Caco-2 (cell line): ENCODE measurements at places on chromosomes 12 and 14.
A peak's percentile ranks its signal among the peaks of the same experiment; 100 is the strongest.

- no peak overlapping the region for H3K27ac ChIP-seq
- no peak overlapping the region for H3K4me3 ChIP-seq
- no peak for DNase-seq
- no peaks in the 10 kb centered on the region for H3K4me1 ChIP-seq
These were observed 60.0 kb downstream of the PPP2R5C start for GRCh38 chr14:101821528-101821927.

DNA sequence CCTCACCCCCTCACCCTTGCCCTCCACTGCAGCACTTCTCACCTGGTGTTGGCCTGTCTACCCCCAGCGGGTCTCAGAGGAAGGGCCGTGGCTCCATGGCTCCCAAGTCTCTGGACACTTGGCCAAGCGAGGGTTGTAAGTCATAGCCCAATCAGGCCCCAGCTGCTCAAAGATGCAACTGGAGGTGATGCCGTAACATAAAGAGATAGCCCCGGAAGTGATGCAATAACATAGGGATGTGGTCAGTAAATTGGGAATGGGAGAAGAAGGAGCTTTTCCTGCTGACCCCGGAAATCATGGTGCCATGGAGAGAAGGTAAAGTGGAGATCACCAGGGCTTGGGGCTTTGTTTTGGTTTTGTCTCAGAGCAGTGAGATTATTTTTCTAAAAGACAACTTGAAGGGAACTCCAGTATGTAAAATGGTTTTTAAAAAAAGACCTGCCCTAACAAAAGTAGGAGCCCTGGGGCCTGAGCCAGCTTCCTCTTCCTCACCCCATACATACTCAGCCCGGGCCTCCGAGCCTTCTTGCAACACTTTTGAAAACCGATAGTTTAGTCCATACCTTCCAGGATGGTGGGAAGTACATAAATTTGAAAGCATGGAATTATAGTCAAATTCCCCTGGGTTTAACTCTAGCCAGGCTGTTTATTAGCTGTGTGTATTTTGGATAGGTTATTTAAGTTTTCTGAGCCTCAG lies 212.5 kb downstream of the CRADD start:
- no peak overlapping the region for H3K27ac ChIP-seq
- no peak overlapping the region for H3K4me3 ChIP-seq

DNA sequence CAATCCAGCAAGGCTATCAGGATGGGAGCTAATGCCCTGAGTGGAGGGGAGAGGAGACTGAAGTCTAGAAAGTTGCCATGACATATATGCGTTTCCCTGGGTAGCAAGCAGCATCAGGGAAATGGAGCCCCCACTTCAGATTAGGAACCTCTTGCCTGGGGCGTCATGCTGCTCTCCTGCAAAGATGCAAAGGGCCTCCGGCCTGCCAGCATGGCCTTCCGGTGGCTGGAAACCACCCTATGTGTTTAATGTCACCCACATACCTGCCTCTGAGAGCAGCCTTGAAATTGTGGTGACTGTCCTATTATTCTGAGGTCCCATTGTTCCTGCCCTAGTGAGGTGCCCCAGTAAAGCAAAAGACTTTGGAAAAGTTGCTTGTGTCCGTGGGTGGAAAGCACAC lies 10.0 kb upstream of the IFI27L2 start:
- H3K27ac ChIP-seq = no peak overlapping the region
- no peaks in the 10 kb centered on the region for H3K27me3 ChIP-seq
- DNase-seq = no peak
- no peaks in the 10 kb centered on the region for H3K36me3 ChIP-seq

- no peaks in the 10 kb centered on the region for H3K27me3 ChIP-seq
- no peak overlapping the region for H3K4me3 ChIP-seq
- no peak overlapping the region for H3K27ac ChIP-seq
- H3K4me1 ChIP-seq = no peaks in the 10 kb centered on the region
These were observed 16.1 kb downstream of the SLC35E3 start for GRCh38 chr12:68761901-68762630.

- no peak overlapping the region for H3K4me3 ChIP-seq
- no peak for DNase-seq
- H3K36me3 ChIP-seq = no peaks in the 10 kb centered on the region
- H3K27me3 ChIP-seq = no peaks in the 10 kb centered on the region
These were observed 245.5 kb downstream of the ATP23 start for GRCh38 chr12:58186914-58187313.

DNA sequence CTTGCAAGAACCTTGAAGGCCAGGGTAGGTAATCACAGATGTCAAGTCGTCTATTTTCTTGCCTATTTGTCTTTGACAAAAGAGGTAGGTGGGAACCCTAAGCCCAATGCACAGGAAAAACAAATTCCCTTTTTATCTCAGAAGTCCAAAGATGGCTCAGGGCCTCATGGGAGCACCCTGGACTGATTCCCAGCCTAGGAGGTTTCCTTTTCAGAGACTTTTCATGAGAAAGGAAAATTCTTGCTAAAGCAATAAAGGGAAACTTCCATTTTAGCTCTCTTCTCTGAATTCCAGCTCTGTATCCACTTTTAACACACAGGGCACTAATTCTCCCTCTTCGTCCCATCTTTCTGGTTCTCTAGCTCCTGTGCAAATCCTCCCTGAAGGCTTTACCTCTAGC lies 1.2 kb downstream of the ZNF641 start:
- DNase-seq = no peak
- H3K27ac ChIP-seq = no peak overlapping the region

GRCh38 chr12:105092336-105092735 lies 8.1 kb upstream of the ALDH1L2 start:
- H3K36me3 ChIP-seq = no peaks in the 10 kb centered on the region
- peak; percentile 87 for DNase-seq
- no peaks in the 10 kb centered on the region for H3K27me3 ChIP-seq
- H3K4me1 ChIP-seq = no peaks in the 10 kb centered on the region; the same call in 1 of the 2 replicates

GRCh38 chr12:12338527-12339168 lies 11.4 kb downstream of the MANSC1 start:
- H3K27ac ChIP-seq = no peak overlapping the region
- DNase-seq = no peak
- H3K27me3 ChIP-seq = no peaks in the 10 kb centered on the region
- 0 out of 2 replicates have a peak, but pooled peaks cover 5% of the 10 kb centered on the region for H3K4me1 ChIP-seq
- no peaks in the 10 kb centered on the region for H3K36me3 ChIP-seq

DNA sequence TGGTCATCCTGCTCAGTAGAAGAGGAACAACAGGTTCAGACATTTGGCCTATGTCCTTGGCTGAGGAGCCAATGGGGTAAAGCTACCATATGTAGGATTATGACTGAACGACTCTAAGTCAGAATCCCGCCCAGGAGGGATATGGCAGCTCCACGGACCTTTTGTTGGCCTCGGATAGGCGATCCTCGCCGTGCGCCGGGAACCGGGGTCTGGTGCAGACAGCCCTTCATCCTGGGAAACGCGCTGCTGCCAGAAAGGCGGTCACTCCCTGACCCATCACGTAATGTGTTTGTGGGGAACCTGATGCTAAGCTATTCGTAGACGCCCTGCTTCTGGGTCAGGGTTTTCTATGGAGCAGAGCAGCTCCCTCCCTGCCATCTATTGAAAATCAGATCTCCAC lies 178.9 kb upstream of the ALG10B start:
- no peak for DNase-seq
- no peaks in the 10 kb centered on the region for H3K27me3 ChIP-seq
- no peaks in the 10 kb centered on the region for H3K36me3 ChIP-seq
- H3K27ac ChIP-seq = no peak overlapping the region

DNA sequence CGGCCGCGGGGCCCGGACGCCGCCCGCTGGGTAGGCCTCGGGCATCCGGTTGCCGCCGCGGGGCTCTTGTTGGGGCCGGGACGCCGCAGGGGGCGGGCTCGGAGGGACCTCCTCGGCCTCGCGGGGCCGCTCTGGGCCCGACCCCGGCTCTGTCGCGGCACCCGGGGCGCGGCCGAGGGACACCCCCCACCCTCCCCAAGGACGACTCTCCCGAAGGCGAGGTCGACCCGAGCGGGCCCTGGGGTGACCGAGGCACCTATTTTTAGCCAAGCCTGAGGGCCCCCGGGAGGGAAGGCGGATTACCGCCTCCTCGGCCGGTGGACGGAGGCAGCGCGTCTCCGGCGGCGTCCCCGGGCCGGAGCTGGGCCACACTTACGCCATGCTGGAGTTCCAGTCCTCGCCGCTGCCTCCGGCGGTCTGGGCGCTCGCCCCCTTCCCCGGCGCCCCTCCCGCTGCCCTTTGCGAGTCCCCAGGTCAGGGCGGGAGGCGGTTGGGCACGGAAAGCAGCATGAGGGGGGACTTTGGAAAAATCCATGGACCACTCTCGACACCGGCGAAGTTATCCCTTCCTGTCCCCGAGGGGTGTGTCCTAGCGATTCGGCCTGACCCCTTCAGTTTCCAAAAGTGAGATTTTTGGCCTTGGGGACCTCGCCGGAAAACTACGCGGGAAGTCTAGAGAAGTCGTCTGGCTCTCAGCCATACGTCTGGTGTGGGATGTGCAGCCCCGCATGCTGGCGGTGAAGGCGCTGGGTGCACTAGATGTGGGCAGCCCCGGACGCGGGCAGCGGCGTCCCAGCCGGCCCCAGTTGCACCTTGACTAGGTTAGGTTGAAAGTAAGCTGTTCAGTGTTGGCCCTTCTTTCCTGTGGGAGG lies 699 bp downstream of the KTN1 start:
- peak overlapping the region; percentile 91 for H3K4me3 ChIP-seq
- H3K36me3 ChIP-seq = no peaks in the 10 kb centered on the region
- DNase-seq = peak; percentile 49
- peaks cover 13% of the 10 kb centered on the region for H3K4me1 ChIP-seq

GRCh38 chr12:106910202-106910601 lies 45.5 kb upstream of the TMEM263 start:
- H3K36me3 ChIP-seq = no peaks in the 10 kb centered on the region
- no peak for DNase-seq
- H3K27ac ChIP-seq = no peak overlapping the region
- H3K4me3 ChIP-seq = no peak overlapping the region
- H3K27me3 ChIP-seq = no peaks in the 10 kb centered on the region

- no peaks in the 10 kb centered on the region for H3K36me3 ChIP-seq
- no peak for DNase-seq
- H3K27me3 ChIP-seq = no peaks in the 10 kb centered on the region
- no peaks in the 10 kb centered on the region for H3K4me1 ChIP-seq
These were observed 116.6 kb upstream of the RTL1 start for GRCh38 chr14:101019990-101020710.

GRCh38 chr14:57508756-57509155 lies 15.1 kb upstream of the CCDC198 start:
- no peak overlapping the region for H3K27ac ChIP-seq
- H3K4me3 ChIP-seq = no peak overlapping the region
- H3K4me1 ChIP-seq = no peaks in the 10 kb centered on the region
- no peaks in the 10 kb centered on the region for H3K27me3 ChIP-seq
- H3K36me3 ChIP-seq = no peaks in the 10 kb centered on the region

- no peaks in the 10 kb centered on the region; the same call in 1 of the 2 replicates for H3K36me3 ChIP-seq
- no peak for DNase-seq
- H3K4me1 ChIP-seq = peaks cover 50% of the 10 kb centered on the region
- H3K27ac ChIP-seq = peak overlapping the region; percentile 99
- no peaks in the 10 kb centered on the region for H3K27me3 ChIP-seq
These were observed 1.5 kb downstream of the CORO1C start for GRCh38 chr12:108729612-108730364.
